ENCODE measurements at places on chromosomes 13 and 19. TPM values are rescaled to one million over a fixed set of nuclear protein-coding genes. Genes with fewer than 3 reads are reported as not detected.

DNA sequence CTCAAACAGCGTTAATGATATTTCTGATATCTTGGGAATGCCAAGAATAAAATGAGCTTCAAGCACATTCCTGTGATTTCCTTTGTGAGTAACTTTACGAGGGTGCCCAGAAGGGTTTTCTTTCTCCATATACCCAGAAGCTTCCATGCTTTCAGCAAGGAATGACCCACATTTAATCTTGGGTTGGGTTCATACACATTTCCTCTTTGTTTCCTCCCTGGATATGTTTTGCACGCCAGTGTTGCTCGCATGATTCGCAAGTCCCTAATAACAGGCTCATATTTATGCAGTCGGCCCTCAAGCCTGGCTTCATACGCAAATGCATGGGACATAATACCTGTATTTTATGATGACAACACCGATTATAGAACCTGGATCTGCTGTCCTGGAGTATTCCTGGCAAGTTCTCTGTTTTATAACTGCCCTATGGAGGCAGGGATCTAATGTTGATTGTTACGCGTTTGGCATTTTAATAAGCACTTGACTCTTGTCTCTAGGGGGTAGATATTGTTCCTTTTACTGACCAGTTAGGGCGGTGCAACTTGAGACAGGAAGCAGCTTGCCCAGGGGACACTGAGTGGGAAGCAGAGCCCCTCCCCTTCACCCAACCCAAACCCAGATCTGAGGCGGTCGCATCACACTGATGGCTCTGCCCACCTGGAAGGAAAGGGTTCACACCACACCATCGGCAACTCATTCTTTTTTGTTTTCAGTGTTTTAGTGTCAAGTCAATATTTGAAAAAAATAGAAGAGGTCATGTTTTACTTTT, 220.4 kb upstream of the SOX1 start:
- DNase-seq, result no peak

DNA sequence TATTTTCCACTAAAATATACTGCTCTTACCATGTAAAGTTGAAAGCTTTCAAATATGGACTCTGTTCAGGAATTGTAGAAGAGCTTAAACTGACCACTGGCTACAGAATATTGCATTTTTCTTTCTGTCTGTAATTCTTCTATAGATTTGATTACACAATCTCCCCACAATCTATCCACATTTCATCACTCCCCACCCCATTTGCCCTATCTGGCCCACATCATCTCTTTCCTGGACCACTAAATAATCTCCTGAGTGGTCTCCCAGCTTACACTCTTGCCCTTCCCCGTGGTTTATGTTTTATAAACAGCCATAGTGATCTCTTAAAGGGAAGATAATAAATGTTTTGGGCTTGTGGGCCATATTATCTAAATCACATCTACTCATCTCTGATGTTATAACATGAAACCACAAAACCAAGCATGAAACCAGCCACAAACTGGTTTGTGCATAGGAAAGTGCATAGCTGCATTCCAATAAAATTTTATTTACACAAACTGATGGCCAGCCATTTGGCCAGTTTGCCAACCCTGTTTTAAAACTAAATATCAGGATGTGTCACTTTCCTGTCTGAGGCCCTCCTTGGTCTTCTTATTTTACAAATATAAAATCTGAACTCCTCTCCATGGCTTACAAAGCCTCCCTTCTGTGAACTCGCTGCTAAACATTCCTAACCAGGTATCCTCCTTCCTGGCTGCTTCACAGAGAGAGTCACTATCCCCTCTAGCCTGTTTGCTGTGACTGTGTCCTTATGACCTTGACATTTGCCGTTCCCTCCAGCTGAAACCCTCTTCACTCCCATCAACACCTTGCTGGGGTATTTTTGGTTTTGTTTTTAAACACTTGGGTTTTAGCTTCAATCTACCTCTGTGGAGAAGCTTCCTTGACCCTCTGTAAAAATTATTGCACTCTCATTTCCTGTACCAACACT, 500.9 kb downstream of the GPC6 start:
- no peak for DNase-seq

- no peak for DNase-seq
Observed at GRCh38 chr13:113091891-113092775, 13.5 kb upstream of the F7 start.

- peak; percentile 22 for DNase-seq
Observed at GRCh38 chr19:3868770-3869456, at the start of gene ZFR2. Gene ZFR2 (minus strand): TSS chr19:3869038. CDS start chr19:3869017, 21 bp downstream.

- DNase-seq, result no peak
Observed at GRCh38 chr19:7257148-7258040, 36.8 kb downstream of the INSR start.

GRCh38 chr19:33133438-33134031, 1.6 kb downstream of the WDR88 start:
- DNase-seq, result no peak

- no peak for DNase-seq
Observed at GRCh38 chr19:14222886-14223285, 16.9 kb upstream of the ADGRL1 start.

DNA sequence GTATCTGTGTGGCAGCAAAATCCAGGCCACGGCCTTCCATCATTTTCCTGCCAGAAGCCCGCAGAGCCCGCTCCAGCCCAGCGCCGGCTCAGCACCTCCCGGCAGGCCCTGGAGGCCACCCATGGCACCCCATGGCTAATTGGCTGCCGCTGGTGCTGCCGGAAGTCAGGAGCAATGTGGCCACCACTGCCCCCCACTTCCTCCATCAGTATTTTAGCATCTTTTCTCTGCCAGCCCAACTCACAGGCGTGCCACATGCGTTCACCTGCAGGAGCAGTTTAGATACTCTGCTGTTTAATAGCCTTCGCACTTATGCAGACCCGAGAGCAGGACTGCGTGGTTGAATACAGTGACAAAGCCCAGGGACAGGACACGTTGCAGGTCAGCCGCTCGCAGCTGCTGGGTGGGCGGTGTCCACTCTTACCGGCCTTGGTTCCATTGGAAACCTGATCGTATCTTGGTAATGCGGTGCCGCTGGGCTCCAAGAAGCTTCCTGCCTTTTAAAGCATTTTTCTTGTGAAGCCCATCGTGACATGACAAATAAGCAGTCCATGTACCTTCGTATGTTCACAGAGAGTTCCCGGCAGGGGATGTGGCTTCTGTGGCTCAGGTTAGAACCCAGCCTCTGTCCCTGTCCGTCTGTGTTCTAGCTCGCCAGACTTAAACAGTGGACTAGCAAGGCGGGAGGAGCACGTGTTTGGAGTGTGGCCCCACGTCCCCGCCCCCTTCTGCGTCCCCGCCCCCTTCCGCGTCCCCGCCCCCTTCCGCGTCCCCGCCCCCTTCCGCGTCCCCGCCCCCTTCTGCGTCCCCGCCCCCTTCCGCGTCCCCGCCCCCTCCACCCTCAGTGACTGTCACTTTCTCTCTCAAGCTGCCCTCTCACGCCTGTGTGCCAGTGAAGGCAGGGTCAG, 162.0 kb upstream of the SOX1 start:
- no peak for DNase-seq

The ZSCAN4 gene
- not detected for polyA plus RNA-seq

The KLF2 gene
- 91.0 TPM for polyA plus RNA-seq

The DACT3 gene
- not detected for polyA plus RNA-seq

The LHFPL6 gene
- 1.3 TPM for polyA plus RNA-seq

The PLD3 gene
- polyA plus RNA-seq, result 94.9 TPM
